ENCODE measurements at places on chromosomes 2 and 18.

DNA sequence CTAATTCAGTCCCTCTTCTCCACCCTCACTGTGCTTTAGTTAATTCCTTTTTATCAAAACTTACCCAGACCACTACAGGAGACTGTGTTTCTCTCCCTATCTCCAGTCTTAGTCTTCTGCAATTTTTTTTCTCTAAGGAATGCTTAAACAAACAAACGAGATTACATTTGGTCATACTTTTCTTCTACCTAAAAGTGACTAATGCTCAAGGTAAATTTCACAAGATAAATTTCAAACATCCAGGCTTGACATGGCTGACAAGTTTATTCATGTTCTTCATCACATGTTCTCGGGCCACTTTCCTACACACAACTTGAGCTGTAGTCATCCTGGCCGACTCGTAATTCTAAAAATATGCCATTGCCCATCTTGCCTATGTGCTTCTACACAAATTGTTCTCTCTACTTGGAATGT is 23.2 kb upstream of the ACSL3 start:
- no peak for DNase-seq

- DNase-seq: no peak
Measured at GRCh38 chr18:42229211-42230210, 274.5 kb downstream of the PIK3C3 start.

DNA sequence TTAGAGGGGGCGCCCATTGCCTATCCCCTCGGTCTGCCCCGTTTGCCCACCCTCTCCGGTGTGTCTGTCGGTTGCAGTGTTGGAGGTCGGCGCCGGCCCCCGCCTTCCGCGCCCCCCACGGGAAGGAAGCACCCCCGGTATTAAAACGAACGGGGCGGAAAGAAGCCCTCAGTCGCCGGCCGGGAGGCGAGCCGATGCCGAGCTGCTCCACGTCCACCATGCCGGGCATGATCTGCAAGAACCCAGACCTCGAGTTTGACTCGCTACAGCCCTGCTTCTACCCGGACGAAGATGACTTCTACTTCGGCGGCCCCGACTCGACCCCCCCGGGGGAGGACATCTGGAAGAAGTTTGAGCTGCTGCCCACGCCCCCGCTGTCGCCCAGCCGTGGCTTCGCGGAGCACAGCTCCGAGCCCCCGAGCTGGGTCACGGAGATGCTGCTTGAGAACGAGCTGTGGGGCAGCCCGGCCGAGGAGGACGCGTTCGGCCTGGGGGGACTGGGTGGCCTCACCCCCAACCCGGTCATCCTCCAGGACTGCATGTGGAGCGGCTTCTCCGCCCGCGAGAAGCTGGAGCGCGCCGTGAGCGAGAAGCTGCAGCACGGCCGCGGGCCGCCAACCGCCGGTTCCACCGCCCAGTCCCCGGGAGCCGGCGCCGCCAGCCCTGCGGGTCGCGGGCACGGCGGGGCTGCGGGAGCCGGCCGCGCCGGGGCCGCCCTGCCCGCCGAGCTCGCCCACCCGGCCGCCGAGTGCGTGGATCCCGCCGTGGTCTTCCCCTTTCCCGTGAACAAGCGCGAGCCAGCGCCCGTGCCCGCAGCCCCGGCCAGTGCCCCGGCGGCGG is 1.7 kb downstream of the MYCN start:
- no peak for DNase-seq

DNA sequence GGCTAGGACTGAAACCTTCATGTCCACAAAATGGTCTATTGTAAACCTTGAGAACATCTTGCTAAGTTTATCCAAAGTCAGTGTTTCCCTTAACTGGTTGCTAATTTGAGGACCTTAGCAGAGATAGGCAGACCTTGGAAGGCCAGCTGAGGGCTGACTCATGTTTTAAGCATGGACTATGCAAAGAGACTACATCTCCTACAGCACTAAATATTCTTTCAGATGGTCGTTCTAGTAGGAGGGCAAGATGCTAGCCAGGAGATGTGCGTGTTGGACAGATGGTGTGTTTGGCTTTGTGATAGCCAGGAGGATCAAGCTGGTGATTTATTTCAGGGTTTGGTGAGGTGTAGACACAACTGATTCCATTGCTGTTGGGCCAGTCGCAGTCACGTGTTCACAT is 75.8 kb downstream of the NRP2 start:
- no peak for DNase-seq

Data from NCI-H1694 treated with DMSO at 0.1 percent for 48 hours (cell line).